ENCODE measurements at places on chromosomes 5 and 9.

DNA sequence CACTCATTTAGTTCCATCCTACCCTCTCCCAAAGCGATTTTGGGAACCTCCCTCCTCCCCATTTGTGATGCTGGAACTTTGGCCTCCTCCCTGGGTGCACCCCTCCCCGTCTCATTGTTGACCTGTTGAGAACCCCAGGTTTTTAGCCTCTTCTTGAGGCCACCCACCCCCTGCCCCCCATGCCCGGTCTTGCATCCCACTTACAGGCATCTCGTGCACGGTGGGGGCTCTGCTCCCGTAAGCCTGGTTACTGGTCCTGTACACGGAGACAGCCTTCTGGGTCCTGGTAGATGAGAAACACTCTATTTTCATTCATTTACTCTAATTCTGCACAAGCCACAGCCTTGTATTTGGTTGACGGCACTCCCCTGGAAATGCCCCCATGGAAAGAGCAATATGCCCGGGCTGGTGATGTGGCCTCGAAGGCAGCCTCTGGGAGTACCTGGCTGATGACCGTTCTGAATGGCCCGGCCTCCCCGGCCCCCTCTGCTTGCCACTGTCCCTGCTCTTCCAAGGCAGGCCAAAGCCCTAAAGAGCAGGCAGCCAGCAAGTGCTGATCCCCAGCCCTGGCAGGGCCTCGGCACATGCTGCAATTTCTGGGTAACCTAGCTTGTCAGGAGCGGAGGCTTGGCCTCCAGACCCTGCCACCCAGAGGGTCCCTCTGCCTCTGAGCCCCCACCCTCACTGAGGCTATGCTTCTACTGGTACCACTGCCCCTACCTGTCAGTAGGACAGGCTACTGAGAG, 1.9 kb upstream of the MRPS2 start:
- DNase-seq: no peak

DNA sequence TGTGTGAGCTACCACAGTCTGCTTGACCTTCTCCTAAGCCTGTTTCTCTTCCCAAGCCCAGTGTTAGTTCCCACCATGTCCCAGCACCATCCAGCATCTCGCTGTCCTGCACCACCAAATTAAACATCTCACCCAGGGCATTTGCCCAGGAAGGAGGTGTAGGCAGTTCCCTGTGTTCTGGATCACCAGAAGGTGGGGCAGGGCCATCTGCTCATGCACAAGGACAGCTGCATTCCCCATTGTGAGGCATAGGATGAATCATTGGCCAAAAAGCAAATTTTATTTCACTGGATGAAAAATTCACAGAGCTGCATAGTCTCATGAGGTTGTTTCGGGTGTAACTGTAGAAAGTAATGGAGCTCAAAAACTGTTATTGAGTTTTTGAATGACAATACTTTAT, 89.5 kb upstream of the GRIA1 start:
- no peak for DNase-seq

GRCh38 chr5:39282561-39282960, 63.2 kb upstream of the FYB1 start:
- no peak for DNase-seq

DNA sequence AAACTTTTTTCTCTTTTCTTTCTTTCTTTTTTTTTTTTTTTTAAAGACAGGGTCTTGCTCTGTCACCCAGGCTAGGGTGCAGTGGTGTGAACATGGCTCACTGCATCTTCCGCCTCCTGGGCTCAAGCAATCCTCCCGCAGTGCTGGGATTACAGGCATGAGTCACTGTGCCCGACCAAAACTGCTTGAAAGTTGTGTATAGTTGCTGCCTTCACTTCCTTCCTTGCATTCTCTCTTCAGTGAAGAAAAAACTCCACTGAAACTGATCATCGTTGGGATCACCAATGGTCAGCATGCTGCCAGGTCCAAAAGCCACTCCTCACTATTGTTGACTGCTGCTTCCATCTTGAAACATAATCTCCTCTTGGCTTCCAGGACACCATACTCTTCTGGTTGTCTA, 66.6 kb upstream of the CTNNA1 start:
- no peak for DNase-seq

All from activated naive CD8-positive, alpha-beta T cell treated with anti-CD3 and anti-CD28 coated beads, Interleukin-2, amount 50 U/mL, for 16 hours (primary cell).